HFFc6 (cell line): ENCODE measurements at places on chromosomes 2 and 18. TPM values are rescaled to one million over a fixed set of nuclear protein-coding genes. Genes with fewer than 3 reads are reported as not detected.

ADAM23 gene
- total RNA-seq: 0.57 to 1.3 TPM (median 0.77 TPM) in 3 replicates

CNTNAP5 gene
- total RNA-seq: not detected in 2 replicates

MOGAT1 gene
- total RNA-seq: not detected in 3 replicates

CFAP65 gene
- not detected in 3 replicates for total RNA-seq

ASXL3 gene
- total RNA-seq: not detected in 3 replicates

DSEL gene
- total RNA-seq: 85.6 to 90.7 TPM (median 87.0 TPM) in 3 replicates

CCDC148 gene
- 0.66 to 1.1 TPM (median 0.87 TPM) in 3 replicates for total RNA-seq

GREB1L gene
- 2.5 to 11.2 TPM (median 10.0 TPM) in 3 replicates for total RNA-seq

GAREM1 gene
- total RNA-seq: 0.07 to 0.13 TPM (median 0.09 TPM) in 3 replicates

NT5DC4 gene
- total RNA-seq: not detected in 3 replicates

DNER gene
- 0.13 to 3.4 TPM in 2 of 3 replicates, not detected in the other for total RNA-seq

AGXT gene
- not detected in 3 replicates for total RNA-seq

CNNM4 gene
- 4.2 to 5.2 TPM (median 4.9 TPM) in 3 replicates for total RNA-seq

GKN1 gene
- not detected in 3 replicates for total RNA-seq

TTN gene
- total RNA-seq: 0.12 to 0.33 TPM (median 0.20 TPM) in 3 replicates

POTEI gene
- total RNA-seq: not detected in 3 replicates

SATB2 gene
- 6.2 to 12.7 TPM (median 8.0 TPM) in 3 replicates for total RNA-seq

SEH1L gene
- 53.6 and 54.8 TPM in 2 replicates for total RNA-seq

TRABD2A gene
- total RNA-seq: 13.8 to 46.2 TPM (median 18.1 TPM) in 3 replicates

STPG4 gene
- total RNA-seq: 0.29 TPM in 1 of 2 replicates, not detected in the other

ZNF396 gene
- total RNA-seq: 0.42 to 1.2 TPM (median 0.54 TPM) in 3 replicates

KCNK3 gene
- not detected in 3 replicates for total RNA-seq

POTEC gene
- not detected in 3 replicates for total RNA-seq

SERPINB13 gene
- total RNA-seq: not detected in 3 replicates

C2orf78 gene
- total RNA-seq: not detected in 3 replicates

RGPD3 gene
- not detected in 3 replicates for total RNA-seq

STAT4 gene
- total RNA-seq: 0.24 to 0.74 TPM (median 0.46 TPM) in 3 replicates

TBR1 gene
- 0.05 TPM in 1 of 3 replicates, not detected in the others for total RNA-seq

HOXD9 gene
- total RNA-seq: 2.3 to 2.9 TPM (median 2.5 TPM) in 3 replicates

DOK6 gene
- total RNA-seq: not detected in 3 replicates

B3GNT7 gene
- 0.09 and 0.16 TPM in 2 replicates for total RNA-seq

CNOT9 gene
- total RNA-seq: 37.5 to 49.8 TPM (median 41.7 TPM) in 3 replicates

ALPG gene
- total RNA-seq: not detected in 2 replicates

RGPD8 gene
- 3.7 to 6.9 TPM (median 5.6 TPM) in 3 replicates for total RNA-seq

MTERF4 gene
- 17.2 to 22.0 TPM (median 20.0 TPM) in 3 replicates for total RNA-seq

C2orf92 gene
- 1.1 to 2.7 TPM (median 2.2 TPM) in 3 replicates for total RNA-seq

BOD1L2 gene
- not detected in 3 replicates for total RNA-seq

RBKS gene
- 2.7 to 3.2 TPM (median 3.1 TPM) in 3 replicates for total RNA-seq

UGT1A1 gene
- total RNA-seq: not detected in 3 replicates

FBLN7 gene
- total RNA-seq: 2.1 to 7.1 TPM (median 2.4 TPM) in 3 replicates

NETO1 gene
- not detected in 3 replicates for total RNA-seq

C1GALT1C1L gene
- not detected in 3 replicates for total RNA-seq

HAAO gene
- 0.35 TPM in 1 of 3 replicates, not detected in the others for total RNA-seq

RAB6D gene
- total RNA-seq: 0.10 TPM in 1 of 3 replicates, not detected in the others

ICOS gene
- total RNA-seq: not detected in 3 replicates

BBS5 gene
- 6.2 to 8.9 TPM (median 7.1 TPM) in 3 replicates for total RNA-seq

COLEC12 gene
- 0.21 TPM in 1 of 3 replicates, not detected in the others for total RNA-seq

NEURL3 gene
- total RNA-seq: not detected in 3 replicates

PPIL3 gene
- total RNA-seq: 12.4 and 12.8 TPM in 2 replicates

MSTN gene
- total RNA-seq: not detected in 3 replicates

SCYGR4 gene
- total RNA-seq: not detected in 3 replicates

SCTR gene
- total RNA-seq: not detected in 3 replicates
